ENCODE measurements at places on chromosomes 11 and 22.

GRCh38 chr11:130897262-130898182 is 18.8 kb downstream of the SNX19 start:
- no peak for DNase-seq

GRCh38 chr11:37496201-37496600 is 898.2 kb upstream of the RAG2 start:
- no peak for DNase-seq

DNA sequence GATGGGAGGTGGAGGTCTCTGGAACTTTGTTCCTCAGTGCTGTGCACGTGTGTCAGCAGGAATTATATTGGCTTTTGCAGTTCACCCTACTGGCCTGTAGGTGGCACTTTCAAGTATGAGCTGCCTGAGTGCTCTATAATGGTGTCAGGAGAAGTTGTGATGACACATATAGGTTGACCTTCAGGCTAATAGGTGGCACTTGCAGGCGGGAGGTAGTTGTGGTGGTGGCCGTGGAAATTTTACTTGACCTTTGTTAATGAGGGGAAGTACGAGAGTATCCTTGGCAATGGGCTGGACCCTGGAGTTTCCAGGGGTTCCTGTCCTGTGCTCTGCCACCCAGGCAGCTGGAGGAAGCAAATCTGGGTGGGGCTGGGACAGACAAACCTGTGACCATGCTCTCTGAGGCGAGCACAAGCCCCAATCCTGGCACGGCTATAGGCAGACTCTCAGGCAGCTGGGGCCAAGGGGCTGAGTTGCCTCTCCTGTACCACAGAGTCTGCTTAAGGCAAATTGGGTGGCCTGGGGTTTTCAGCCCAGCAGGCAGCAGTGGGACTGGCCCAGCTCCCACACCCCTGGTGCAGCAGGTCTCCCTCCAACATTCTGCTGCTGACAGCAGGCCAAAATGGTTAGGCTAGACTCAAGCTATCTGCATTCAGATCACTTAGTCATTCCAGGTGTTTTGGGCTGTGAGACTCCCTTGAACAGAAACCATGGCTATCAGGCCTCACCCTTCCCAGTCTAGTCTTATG is 147.5 kb upstream of the CTSC start:
- peak; percentile 62 for DNase-seq

DNA sequence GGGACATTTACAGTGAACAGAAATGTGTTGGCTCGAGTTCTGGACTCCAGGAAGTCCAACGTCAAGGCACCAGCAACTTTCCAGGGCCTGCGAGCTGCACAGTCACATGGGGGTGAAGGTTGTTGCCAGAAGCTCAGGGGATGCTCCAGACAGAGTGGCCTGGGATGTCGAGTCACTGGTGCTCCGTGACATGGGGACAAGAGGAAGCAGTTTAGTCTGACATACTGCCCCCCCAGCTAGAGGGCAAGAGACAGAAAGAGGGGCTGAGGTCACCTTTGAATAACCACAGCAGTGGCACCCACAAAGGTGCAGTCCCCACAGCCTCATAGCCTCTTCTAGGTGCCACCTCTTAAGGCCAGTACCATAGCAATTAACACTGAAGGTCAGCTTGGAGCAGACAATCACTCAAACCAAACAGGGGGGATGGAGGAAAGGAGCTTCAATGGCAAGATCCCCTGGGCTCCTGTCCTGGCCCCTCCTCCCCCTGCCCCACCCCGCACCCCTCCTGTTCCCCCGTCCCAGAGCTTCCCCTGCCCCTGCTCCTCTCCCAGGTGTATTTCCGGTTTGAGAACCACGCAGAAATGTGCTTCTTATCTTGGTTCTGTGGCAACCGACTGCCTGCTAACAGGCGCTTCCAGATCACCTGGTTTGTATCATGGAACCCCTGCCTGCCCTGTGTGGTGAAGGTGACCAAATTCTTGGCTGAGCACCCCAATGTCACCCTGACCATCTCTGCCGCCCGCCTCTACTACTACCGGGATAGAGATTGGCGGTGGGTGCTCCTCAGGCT is 3.8 kb downstream of the APOBEC3D start:
- no peak for DNase-seq

- no peak for DNase-seq
Measured at GRCh38 chr11:134510233-134511040, 98.4 kb upstream of the B3GAT1 start.

- no peak for DNase-seq
Measured at GRCh38 chr11:69588270-69588669, 52.7 kb upstream of the CCND1 start.

GRCh38 chr22:47230741-47231140 is 468.3 kb downstream of the TBC1D22A start:
- DNase-seq = no peak

DNA sequence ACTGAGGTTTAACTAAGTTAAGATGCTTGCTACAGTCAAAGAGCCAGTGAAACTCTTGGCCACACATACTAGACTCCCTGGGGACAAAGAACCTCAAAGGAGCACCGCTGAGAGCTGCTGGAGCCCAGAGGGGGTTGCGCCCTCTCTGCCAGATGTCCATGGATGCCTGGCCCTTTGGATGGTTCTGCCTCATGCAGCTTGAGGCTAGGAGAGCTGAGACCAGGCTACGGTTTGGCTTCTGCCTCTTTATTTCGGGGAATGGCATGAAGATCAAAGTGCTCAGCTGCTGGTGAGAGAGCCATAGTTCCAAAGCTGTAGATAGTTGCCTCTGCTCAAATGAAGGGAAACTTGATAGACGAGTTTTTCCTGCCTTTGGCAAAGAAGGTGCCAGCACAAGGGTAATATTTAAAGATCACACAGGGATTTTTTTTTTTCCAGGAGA is 43.0 kb downstream of the RASSF10 start:
- no peak for DNase-seq

- no peak for DNase-seq
Measured at GRCh38 chr22:44753189-44754042, 1.0 kb downstream of the ARHGAP8 start.
